ENCODE measurements at places on chromosomes 5 and 9. TPM values are rescaled to one million over a fixed set of nuclear protein-coding genes. Genes with fewer than 3 reads are reported as not detected.

The DOCK2 gene
- total RNA-seq = 220 TPM

The ZNF454 gene
- total RNA-seq = not detected

The CXCL14 gene
- not detected for total RNA-seq

The EIF4E1B gene
- not detected for total RNA-seq

The TICAM2 gene
- 0.66 TPM for total RNA-seq

The NPR3 gene
- 0.16 TPM for total RNA-seq

GRCh38 chr5:136853971-136854370 lies 488.6 kb upstream of the TRPC7 start:
- DNase-seq = no peak

GRCh38 chr5:74122979-74123590 lies 497.1 kb downstream of the ARHGEF28 start:
- no peak for DNase-seq

DNA sequence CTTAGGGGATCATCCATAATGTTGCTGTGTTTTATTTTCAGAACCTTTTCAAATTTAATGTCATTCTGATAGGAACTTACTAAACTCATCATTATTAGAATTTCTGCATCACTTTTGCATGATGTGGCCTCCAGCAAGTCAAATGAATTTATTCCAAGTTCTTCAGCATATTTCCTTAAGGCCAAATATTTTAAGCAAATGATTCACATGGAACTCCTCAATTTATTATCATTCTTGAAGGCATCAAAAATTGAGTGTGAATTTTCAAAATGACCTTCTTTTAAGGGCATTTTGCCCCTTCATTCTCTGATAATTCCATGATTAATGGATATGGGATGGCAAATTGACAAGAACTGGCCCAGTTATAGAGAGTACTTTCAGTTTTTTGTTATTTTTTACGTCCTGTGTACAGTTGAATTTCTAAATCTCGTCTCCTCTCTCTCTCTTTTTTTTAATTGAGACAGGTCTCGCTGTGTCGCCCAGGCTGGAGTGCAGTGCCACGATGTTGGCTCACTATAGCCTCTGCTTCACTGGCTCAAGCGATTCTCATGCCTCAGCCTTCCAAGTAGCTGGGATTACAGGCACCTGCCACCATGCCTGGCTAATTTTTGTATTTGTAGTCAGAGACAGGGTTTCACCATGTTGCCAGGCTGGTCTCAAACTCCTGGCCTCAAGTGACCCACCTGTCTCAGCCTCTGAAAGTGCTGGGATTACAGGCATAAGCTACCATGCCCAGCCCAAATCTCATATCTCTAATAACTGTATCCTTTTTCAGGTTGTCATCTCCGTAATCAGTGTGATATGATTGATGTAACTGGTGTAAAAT lies 29.1 kb downstream of the GPR21 start:
- no peak for DNase-seq

GRCh38 chr5:83899326-83899970 lies 178.8 kb upstream of the HAPLN1 start:
- DNase-seq = no peak

DNA sequence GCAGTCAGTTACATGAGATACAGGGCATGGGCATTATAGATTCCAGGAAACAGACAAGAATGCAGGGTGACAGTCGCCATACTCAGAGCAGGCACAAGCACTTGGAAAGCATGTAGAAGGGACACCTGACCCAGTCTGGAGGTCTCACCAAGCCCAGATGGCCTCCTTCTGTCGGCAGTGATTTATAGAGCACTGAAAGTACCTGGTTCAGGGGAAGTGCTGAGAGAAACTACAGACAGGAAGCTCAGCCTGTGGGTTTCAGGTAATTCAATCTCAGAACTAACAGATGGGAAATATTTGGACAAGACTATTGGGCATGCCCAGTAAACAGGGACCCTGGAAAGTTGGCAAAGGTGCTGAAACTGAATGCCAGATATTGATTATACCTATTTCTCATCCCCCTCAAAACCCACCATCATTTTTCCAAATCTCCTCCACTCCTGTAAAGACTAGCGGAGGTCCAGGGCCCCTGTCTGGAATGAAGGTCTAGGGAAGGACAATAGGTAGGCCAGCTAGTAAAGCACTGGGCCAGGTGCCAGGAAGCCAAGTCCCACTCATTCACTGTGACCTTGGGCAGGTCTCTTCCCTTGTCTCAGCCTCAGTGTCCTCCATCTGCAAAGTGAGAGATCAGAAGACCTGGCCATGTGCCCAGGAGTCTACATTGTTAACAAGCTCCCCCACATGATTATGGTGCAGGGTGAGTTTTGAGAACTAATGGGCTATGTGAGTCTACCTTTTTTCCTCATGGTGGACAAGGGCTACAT lies 26.9 kb downstream of the KLHL3 start:
- DNase-seq = no peak

GRCh38 chr5:132471151-132471907 lies 19.2 kb downstream of the IRF1 start:
- DNase-seq = no peak

DNA sequence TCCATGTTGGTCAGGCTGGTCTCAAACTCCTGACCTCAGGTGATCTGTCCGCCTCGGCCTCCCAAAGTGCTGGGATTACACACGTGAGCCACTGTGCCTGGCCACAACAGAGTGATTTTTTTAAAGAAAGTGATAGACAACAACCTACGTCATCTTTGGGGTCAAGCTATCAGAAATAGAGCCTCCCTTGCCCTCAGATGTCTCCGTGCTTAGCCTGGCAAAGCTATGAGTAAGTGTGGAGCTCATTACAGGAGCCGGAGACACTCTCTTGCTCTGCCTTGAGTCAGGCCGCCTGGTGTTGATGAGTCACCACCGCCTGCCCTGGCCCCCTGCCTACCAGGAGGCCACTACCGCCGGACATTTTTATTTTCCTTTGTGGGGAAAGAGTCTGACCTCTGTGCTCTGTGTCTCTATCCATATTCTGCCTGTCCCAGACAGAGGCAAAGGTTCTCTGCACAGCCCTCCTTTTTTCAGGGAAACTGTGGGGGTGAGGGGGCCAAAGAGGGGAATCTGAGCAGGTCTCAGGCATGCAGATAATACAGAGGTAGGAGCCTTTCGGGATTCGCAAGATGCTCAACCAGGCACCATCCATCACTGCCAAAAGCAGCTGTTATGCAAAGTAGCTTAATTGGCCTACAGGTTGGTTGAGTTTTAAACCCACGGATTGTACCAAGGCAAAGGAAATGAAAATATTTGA lies 123.7 kb upstream of the CPEB4 start:
- no peak for DNase-seq

- DNase-seq = no peak
These were observed 43.9 kb downstream of the RAPGEF1 start for GRCh38 chr9:131695836-131696460.

- no peak for DNase-seq
These were observed 119.7 kb upstream of the TARS1 start for GRCh38 chr5:33321026-33321425.

- no peak for DNase-seq
These were observed 201.3 kb downstream of the C9orf152 start for GRCh38 chr9:110006657-110007056.

- no peak for DNase-seq
These were observed 27.5 kb downstream of the SH3TC2 start for GRCh38 chr5:149035372-149035790.

GRCh38 chr5:35777358-35778087 lies 79.2 kb upstream of the IL7R start:
- DNase-seq = peak; percentile 69

DNA sequence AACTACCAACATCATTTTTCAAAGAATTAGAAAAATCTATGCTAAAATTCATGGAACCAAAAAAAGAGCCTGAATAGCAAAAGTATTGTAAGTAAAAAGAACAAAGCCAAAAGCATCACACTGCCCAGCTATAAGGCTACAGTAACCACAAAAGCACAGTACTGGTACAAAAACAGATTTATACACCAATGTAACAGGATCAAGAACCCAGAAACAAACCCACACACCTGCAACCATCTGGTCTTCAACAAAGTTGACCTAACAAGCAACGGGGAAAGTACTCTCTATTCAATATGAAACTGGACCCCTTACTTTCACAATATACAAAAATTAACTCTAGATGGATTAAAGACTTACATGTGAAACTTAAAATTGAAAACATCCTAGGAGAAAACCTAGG lies 94.2 kb upstream of the TARS1 start:
- no peak for DNase-seq

GRCh38 chr5:59116231-59116865 lies 533.5 kb downstream of the RAB3C start:
- no peak for DNase-seq

- no peak for DNase-seq
These were observed 364.0 kb downstream of the NDUFS4 start for GRCh38 chr5:53924392-53924791.
